ENCODE measurements at places on chromosomes 4 and X.
A peak's percentile ranks its signal among the peaks of the same experiment; 100 is the strongest.

- no peak for DNase-seq
Observed at GRCh38 chr4:10639100-10639499, 45.5 kb downstream of the CLNK start.

DNA sequence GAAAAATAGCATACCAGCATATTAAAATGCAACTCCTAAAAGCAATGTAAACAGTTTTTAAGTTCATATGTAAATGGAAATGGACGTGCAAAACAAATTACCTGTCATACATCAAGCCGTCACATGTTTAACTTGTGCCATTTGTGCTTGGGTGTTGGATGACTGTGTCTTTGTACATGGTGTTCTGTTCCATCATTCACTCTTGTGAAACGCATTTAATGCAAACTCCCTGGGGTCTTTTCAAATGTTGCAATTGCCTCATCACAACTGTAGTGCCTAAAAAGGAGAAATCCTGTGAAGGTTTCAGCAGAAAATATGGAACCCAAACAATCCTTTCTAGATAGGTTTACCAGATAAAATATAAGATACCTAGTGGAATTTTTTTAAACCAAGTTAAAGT lies 52.4 kb downstream of the PHOX2B start:
- DNase-seq: no peak

- peak; percentile 90 for DNase-seq
Observed at GRCh38 chrX:110210417-110211139, 107.3 kb downstream of the AMMECR1 start.

- DNase-seq: peak; percentile 3
Observed at GRCh38 chr4:43089730-43090129, 197.2 kb downstream of the GRXCR1 start.

DNA sequence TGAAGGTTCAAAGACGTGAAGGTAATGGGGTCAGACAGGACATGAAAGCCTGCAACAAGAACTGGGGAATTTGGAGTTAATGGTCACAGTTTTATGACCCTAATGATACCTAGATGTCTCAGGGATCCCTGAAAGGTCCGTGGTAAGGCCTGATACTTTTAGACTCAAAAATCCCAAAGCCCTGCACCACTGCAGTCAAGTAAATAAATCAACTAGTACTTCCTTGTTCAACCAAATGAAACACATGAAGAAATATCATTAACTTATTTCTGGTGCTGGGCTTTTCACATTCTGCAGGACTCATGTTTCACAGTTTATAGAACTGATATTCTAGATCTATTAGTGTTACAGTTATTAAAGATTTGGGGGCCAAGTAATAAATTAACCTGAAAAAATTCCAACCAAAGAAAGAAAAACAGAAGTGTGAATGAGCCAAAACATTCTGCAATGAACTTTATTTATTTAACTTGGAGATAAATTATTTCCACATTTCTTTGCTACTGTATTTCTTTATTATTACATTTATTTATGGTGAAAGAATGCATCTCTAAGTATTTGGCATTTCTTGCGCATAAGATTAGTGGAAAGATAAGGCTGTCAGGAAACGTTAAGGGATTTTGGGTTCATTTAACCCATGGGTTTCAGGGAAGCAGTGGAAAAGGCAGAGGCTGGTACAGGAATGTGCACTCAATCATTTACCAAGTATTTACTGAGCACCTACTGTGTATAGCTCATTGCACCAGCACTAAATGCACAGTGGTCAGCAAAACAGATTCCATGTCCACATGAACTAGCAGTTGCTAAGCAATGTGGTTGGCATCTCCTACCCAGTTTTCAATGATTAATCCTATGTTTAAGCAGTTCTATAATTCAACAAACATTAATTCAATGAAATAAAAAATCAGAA lies 8.7 kb downstream of the WDFY3 start:
- peak; percentile 37 for DNase-seq

DNA sequence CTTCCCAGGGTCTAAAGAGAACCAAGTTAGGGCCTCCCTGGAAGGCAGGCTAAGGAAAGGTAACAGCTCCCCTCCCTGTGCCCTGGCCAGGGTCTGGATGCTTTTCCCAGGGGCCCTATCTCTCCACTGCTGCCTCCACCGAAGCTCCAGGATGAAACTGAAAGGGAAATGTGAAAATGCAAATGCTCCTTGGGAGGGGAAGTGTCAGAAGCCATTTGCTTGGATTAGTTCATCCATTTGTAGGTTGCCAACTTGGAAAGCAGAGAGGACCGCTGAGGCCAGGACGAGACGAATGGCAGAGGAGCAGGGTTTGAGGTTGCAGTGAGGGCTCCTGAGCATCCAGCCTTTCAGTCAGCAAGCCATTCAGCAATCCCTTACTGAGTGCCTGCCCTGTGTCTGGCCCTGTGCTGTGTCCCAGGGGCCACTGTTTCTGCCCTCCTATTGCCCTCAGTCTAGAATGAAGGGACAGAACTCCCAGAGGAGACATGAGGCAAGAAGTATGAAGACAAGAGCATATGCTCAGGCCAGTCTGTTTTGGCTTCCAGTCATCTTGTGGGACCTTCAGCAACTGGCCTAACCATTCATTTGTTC lies 45.9 kb upstream of the PGRMC1 start:
- DNase-seq: no peak

- DNase-seq: no peak
Observed at GRCh38 chr4:168877511-168878491, 132.3 kb downstream of the CBR4 start.

GRCh38 chrX:36957425-36958328 lies 50.5 kb upstream of the FAM47C start:
- peak; percentile 1 for DNase-seq

- DNase-seq: no peak
Observed at GRCh38 chr4:38036548-38036947, 76.3 kb downstream of the PTTG2 start.

Measured in fibroblast of skin of right biceps (primary cell).